ENCODE measurements at places on chromosomes 5 and 9.

DNA sequence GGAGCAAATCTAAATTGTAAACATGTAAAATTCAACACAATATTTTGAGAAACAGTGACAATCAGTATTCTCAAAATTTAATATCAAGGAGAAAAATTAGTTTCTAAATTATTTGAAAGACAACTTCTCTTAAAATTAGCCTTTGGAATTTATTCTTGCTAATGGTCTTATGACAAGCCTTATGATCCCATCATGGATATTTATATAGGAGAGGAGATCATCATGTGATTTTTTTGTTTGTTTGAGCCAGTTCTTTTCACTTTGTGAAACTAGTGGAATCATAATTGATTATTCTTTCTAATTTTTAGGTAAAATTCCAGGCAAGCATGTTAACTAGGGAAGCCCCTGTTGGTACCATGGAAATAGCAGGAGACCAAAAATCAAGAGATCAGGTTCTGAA, 24.7 kb downstream of the DMXL1 start:
- no peak for DNase-seq

DNA sequence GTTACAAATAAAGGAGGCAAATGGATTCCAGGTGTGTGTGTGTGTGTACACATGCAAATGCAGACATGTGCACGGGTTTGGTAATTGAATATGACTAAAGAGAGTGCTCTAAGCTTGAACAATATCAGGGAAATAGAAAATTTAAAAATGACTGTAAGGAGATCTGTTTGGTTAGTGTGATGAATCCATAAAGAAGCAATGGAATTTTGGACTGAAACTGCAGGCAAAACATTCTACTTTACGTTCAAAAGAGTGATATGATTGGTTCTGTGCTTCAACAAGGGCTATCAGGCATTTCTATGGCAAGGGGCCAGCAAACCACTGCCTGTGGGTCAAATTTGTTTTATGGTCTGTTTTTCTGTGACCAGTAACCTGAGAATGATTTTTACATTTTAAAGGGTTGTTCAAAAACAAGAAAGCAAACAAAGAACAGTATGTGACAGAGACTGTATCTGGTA, 332.8 kb upstream of the KLF9 start:
- DNase-seq, result peak; percentile 69

DNA sequence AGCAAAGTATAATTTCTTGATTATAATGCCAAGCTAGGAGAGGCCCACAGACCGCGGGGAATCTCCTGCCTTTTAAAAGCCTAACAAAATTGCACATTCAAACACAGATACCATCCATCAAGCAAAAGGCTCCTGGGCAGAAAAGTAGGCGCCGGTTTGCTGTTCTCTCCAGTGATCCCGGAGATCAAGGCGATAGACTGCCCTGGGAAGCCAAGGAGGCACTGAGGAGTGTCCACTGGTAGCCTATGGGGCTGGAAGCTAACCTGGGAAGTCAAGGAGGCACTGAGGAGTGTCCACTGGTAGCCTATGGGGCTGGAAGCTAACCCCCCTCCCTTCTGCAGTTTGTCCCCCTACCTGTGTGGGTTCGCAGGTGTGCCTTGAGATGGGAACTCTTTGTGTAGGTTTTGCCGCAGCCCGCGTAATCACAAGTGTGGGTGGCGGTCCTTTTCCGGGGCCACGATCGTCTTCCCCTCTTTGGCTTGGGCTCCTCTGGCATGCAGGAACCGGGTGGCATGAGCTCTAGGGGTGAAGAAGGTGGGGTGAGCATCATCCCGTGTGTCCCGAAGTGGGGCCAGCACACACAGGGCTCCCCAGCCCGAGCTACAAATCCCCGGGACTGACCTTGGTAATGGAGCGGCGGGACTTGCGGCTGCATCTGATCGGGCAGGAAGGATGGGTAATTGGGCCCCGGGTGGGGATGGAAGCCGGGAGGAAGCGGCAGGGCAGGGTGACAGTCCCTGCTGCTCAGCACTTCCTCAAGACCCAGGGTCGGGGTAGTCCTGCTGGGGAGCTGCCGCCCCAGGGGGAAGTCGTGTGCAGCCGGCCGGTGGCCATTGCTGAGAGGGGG, 2.7 kb downstream of the KLF4 start:
- peak; percentile 12 for DNase-seq

- peak; percentile 50 for DNase-seq
These were observed 376.1 kb downstream of the BRINP1 start for GRCh38 chr9:118992813-118993794.

DNA sequence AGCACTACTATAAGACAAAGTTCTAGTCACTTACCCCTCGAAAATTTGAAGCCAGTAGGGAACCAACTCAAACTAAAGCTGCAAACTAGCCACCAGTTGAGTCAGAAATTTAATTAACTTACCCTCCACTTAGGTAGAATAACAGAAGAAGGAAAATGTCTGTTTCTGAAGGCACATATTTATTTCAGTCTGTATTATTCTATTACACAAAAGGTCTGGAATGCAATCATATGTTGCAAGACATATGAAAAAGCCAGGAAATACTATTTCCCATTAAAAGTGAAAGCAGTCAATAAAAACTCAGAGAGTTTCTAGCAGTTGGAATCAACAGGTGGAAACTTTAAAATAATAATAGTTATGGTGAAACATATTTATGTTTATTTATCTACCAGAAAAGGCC, 79.2 kb upstream of the SLCO4C1 start:
- DNase-seq, result no peak

DNA sequence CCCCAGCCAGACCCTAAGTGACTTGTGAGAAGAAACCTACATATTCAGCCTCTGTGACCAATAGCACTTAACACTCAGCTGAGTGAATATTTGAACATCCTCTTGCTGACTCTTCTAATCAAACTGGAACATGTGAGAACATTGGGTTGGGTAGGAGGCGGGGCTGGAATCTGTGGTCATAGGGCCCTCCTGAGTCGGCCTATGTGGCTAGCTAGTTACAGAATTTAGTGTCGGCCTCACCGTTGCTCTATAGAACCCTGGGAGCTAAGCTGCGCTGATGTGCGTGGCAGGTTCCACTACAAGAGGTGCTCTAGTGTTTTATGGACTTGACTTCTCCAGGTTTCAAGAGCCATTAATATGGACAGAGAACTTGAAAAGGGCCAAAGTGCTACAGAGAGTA, 138.8 kb downstream of the DROSHA start:
- no peak for DNase-seq

- peak; percentile 96 for DNase-seq
These were observed 77.3 kb downstream of the MAMDC2 start for GRCh38 chr9:70120834-70121510.

GRCh38 chr9:92138157-92138959, 23.1 kb upstream of the SPTLC1 start:
- peak; percentile 49 for DNase-seq

DNA sequence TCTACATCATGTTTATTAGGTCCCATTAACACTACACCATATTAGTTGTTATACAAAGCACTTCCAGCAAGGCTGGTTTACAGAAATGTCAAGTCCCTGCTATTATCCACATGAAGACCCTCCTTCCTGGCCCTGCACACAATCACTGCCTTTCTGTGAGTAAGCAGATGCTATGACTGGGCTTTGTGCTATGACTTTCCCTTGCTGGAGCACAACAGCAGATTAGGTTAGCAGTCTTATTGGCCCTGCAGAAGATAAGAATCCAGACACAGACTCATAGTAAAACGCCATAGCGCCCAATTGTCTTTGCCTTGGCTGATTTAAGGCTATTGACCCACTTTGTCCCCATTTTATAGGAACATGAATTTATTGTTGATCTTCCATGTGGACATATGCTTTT, 228.9 kb upstream of the ACTBL2 start:
- no peak for DNase-seq

Measured in fibroblast of mammary gland (primary cell).